ENCODE measurements at places on chromosomes 12 and 14.

DNA sequence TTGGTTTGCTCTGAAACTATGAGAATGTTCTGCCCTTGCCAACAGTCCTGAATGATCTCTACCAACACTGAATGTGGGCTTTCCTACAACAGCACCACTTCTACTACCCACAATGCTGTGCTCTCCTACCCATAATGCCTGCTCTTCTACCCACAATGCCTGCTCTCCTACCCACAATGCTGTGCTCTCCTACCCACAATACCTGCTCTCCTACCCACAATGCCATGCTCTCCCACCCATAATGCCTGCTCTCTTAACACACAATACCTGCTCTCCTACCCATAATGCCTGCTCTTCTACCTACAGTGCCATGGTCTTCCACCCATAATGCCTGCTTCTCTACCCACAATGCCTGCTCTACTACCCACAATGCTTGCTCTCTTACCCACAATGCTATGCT, 92.3 kb downstream of the KCNK13 start:
- no peak for DNase-seq

DNA sequence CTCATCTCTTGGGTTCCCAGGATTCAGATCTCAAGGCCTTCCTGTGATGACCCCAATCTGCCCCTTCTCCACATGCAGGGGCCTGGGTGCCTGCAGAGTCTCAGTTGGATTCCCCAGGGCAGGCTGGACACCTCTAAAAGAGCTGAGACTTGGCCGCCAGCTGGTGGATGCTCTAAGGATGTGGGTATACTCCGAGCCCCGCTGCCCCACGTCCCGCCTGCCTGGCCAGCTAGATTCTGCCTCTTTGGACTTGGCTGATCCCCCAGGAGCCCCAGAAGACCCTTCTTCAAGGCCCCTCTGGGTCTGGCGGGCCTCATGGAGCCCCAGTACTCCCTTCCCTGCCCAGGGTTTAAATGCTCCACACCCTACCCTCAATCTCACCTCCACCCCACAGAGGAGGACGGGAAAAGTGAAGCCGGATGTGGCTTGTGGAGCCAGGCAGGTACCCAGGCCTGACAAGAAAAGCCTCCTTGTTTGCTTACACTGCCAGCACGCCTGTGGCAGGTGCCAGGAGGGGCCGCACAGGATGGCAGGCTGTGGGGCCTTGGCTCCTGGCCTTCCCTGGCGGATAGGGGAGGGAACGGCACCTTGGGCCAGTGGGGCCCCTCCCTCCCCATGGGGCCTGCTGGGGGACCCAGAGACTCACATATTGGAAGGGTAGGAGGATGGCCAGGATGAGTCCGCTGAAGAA, 15.1 kb downstream of the FAIM2 start:
- no peak for DNase-seq

GRCh38 chr14:22231018-22231417, 358.0 kb downstream of the DAD1 start:
- no peak for DNase-seq

- no peak for DNase-seq
Observed at GRCh38 chr12:130863298-130863697, 8.6 kb upstream of the RAN start.

GRCh38 chr12:52019113-52019770, 12.5 kb downstream of the TAMALIN start:
- DNase-seq: no peak

DNA sequence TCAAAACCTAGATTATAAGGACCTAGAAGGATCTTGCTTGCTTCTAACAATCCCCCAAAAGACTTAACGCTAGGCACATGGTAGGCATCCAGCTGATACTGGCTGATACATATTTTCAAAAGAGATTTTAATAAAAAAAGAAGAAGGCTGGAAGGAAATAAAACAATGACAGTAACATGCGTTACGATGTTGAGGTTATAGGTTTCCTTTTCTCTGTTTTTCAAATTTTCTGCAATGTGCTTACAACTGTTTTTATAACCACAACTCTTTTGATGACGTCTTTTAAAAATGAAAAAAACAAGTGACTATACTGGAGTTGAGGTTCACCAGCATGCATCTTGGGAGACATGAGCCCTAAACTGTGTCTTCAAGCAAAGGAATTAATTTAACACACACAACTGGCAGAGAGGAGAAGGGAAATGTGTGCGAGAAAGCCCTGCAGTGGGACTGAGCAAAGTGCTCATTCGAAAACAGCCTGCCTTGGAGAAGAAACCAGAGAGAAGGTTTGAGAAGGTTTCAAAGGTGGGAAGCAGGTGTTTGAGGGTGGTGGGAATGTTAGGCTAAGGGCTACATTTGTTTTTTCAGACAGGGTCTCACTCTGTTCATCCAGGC, 80.4 kb downstream of the DUSP16 start:
- no peak for DNase-seq

GRCh38 chr14:103281496-103282231, 52.4 kb upstream of the EIF5 start:
- no peak for DNase-seq

Data from cerebellar nuclear complex (tissue), 1 donor.